ENCODE measurements at places on chromosomes 7 and 10.

GRCh38 chr10:19795684-19796083, 20.5 kb upstream of the PLXDC2 start:
- H3K27ac ChIP-seq, result no peak overlapping the region
- no peak for DNase-seq
- H3K27me3 ChIP-seq, result no peaks in the 10 kb centered on the region

- peaks cover 13% of the 10 kb centered on the region for H3K4me1 ChIP-seq
- no peak for DNase-seq
- no peaks in the 10 kb centered on the region for H3K27me3 ChIP-seq
- no peak overlapping the region for H3K4me3 ChIP-seq
- no peak overlapping the region for H3K27ac ChIP-seq
Measured at GRCh38 chr10:132303361-132304115, 4.2 kb downstream of the STK32C start.

- H3K27me3 ChIP-seq, result no peaks in the 10 kb centered on the region
- H3K36me3 ChIP-seq, result no peaks in the 10 kb centered on the region
- H3K27ac ChIP-seq, result no peak overlapping the region
- no peak for DNase-seq
- H3K4me1 ChIP-seq, result peaks cover 3% of the 10 kb centered on the region
Measured at GRCh38 chr7:159139202-159139601, 5.5 kb downstream of the VIPR2 start.

GRCh38 chr10:54880996-54881395, 80.0 kb upstream of the PCDH15 start:
- no peak for DNase-seq
- no peak overlapping the region for H3K4me3 ChIP-seq
- no peaks in the 10 kb centered on the region for H3K36me3 ChIP-seq
- H3K27ac ChIP-seq, result no peak overlapping the region
- H3K4me1 ChIP-seq, result no peaks in the 10 kb centered on the region

DNA sequence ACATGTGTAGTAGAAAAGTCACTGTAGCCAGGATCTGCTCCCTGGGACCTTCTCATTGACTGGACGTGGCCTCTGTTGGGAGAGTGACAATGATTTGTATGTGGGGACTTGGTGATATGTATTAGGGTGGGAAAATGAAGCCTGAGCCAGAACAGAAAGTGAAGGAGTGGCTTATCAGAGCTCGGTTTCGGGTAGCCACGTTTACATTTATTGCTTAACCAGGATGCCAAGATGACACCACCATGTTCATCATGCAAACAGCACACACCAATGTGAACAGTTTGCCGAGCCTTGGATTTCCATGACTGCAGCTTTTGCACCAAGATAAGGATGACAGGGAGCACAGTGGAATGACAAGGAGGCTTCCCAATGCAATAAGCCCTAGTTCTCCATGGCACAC, 112.8 kb upstream of the STK17A start:
- H3K4me3 ChIP-seq, result no peak overlapping the region
- DNase-seq, result no peak
- H3K27ac ChIP-seq, result no peak overlapping the region
- no peaks in the 10 kb centered on the region for H3K4me1 ChIP-seq
- no peaks in the 10 kb centered on the region for H3K36me3 ChIP-seq

DNA sequence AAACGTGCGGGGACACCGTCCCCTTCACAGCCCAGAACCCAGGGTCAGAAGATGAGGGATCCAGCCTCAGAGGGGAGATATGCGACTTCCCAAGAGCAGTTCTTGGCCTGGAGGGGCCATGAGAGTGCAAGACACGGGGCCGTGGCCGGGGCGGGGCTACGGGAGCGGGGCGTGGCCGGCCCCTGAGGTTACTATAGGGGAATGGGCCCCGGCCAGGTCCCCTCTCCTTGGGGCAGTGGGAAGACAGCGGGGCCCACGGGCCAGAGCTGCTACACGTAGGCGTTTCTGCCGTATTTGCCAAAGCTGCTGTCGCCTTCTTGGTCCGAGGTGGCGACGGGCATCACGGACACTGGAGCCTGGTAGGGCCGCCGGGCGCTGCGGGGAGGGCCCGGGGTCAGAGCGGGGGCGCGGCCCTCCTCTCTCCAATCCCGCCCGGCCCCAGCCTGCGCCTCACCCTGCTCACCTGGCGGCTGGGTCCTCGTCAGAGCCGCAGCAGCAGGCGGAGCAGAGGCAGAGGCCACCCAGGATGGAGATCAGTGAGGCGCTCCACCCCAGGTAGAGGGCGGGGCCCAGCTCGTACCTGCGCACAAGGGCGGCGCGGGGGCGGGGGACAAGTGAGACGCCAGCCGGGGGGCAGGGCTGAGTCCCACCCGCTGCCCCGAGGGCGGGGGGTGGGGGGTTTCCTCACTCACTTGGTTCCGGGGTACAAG, 5.3 kb downstream of the CLDN15 start:
- H3K36me3 ChIP-seq, result peaks cover 3% of the 10 kb centered on the region
- H3K27ac ChIP-seq, result peak overlapping the region; percentile 30
- peak overlapping the region; percentile 24 for H3K4me3 ChIP-seq
- peaks cover 4% of the 10 kb centered on the region for H3K4me1 ChIP-seq

- H3K27ac ChIP-seq, result no peak overlapping the region
- DNase-seq, result no peak
- no peaks in the 10 kb centered on the region for H3K36me3 ChIP-seq
- H3K4me3 ChIP-seq, result no peak overlapping the region
- no peaks in the 10 kb centered on the region for H3K4me1 ChIP-seq
Measured at GRCh38 chr10:90096196-90096595, 394.8 kb downstream of the KIF20B start.

- H3K36me3 ChIP-seq, result no peaks in the 10 kb centered on the region
- no peak for DNase-seq
- no peaks in the 10 kb centered on the region for H3K27me3 ChIP-seq
- H3K4me1 ChIP-seq, result no peaks in the 10 kb centered on the region
- no peak overlapping the region for H3K4me3 ChIP-seq
Measured at GRCh38 chr10:120188950-120189349, 268.1 kb upstream of the PLPP4 start.

GRCh38 chr10:1050554-1050953, 1.6 kb upstream of the IDI1 start:
- DNase-seq, result no peak
- H3K4me3 ChIP-seq, result no peak overlapping the region
- H3K36me3 ChIP-seq, result peaks cover 27% of the 10 kb centered on the region
- H3K27ac ChIP-seq, result peak overlapping the region; percentile 99
- peaks cover 42% of the 10 kb centered on the region for H3K4me1 ChIP-seq

GRCh38 chr10:58587676-58588075, 75.0 kb downstream of the BICC1 start:
- H3K27ac ChIP-seq, result no peak overlapping the region
- peaks cover 3% of the 10 kb centered on the region for H3K4me1 ChIP-seq
- no peak overlapping the region for H3K4me3 ChIP-seq
- H3K36me3 ChIP-seq, result no peaks in the 10 kb centered on the region
